ENCODE measurements at places on chromosomes 12 and 14. TPM values are rescaled to one million over a fixed set of nuclear protein-coding genes. Genes with fewer than 3 reads are reported as not detected.

PRICKLE1 gene
- total RNA-seq = 0.28 TPM

LRP1 gene
- 0.28 TPM for total RNA-seq

BBOF1 gene
- total RNA-seq = 0.72 TPM

GRCh38 chr12:116116650-116117424 lies 160.7 kb downstream of the MED13L start:
- DNase-seq = no peak

GRCh38 chr12:31801872-31802271 lies 73.1 kb upstream of the AMN1 start:
- no peak for DNase-seq

- no peak for DNase-seq
Observed at GRCh38 chr14:99892406-99892805, 99.2 kb downstream of the EML1 start.

GRCh38 chr12:125137766-125138344 lies 72.6 kb downstream of the AACS start:
- DNase-seq = no peak

- DNase-seq = no peak
Observed at GRCh38 chr12:53985994-53986685, 1.2 kb downstream of the HOXC10 start.
